ENCODE measurements at places on chromosomes 11 and 22.

- DNase-seq: no peak
Measured at GRCh38 chr11:35234460-35235156, 95.6 kb downstream of the CD44 start.

DNA sequence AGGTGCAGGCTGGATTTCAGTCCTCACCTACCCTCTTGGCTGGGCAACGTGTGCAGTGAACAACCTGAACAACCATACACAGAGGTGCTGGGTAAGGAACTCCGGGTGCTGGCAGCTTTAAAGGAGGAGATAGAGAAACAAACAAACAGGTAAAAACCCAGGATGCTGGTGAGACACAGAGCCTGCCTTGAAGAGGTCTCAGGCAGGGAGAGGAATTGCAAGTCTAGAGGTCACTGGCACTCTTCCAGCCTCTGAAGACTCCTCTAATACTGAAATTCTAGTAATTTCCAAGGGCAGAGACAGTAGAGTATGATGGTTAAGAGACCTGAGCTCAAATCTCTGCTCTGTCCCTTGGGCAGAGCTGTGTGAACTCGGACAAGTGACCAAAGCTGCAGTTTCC lies 192.5 kb downstream of the CEP164 start:
- no peak for DNase-seq

DNA sequence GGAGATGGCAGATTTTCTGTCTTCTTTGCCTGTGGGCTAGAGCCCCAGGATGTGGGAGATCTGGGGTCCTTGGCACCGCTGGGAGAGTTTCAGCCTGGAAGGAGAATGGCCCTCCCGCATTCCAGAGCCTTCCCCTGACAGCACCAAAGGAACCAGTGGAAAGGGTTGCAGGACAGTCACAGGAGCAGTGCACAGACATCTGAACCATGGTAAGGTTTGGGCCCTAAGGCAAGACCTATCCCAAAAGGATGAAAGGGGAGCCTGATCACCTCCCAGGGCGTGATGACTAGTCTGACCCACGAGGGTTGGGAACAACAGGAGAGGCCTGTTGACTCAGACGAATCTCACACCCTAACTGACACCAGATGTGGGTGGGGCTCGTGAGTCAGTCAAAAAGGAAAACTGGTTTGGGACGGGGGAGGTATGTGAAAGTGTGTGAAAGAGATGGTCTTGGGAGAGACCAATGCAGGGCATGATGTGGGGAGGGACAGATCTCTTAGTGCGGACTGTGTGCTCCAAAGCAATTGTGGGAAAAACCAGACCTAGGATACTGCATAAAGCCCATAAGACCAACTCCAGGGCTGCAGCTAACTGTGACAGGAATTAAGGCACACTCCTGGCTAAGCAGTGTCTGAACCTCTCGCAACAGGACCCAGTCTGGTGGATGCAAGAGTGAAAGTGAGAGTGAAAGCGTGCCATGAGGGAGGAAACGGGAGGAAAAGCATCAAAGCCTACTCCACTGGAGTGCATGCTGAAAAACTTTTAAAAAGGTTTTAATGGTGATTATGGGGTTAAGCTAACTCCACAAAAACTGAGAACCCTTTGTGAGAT lies 39.1 kb upstream of the GLYAT start:
- no peak for DNase-seq

GRCh38 chr11:86196913-86197312 lies 47.6 kb upstream of the EED start:
- DNase-seq: no peak

DNA sequence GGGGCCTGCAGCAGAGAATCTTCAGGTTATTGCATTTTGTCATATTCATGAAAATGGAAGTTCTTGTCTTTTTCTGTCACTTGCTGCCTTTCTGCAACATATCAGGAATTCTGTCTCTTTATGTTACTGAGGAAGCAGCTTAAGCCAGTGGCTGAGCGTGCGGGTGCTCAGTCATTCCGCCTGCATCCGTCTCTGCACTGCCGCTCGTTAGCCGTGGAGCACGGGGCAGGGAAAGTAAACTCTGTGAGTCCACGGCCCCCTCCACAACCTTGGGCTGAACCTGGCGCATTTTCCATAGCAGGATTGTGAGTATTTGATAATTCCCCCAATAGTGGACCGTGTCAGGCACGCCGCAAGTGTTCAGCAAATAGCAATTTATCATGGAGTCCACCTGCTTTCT lies 1007.7 kb downstream of the BRD1 start:
- no peak for DNase-seq

DNA sequence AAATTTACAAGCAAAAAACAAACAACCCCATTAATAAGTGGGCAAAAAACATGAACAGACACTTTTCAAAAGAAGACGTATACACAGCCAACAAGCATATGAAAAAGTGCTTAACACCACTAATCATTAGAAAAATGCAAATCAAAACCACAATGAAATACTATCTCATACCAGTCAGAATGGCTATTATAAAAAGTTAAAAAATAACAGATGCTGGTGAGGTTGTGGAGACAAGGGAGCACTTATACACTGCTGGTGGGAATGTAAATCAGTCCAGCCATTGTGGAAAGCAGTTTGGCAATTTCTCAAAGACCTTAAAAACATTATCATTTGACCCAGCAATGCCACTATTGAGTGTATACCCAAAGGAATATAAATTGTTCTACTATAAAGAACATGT lies 72.3 kb downstream of the BBOX1 start:
- no peak for DNase-seq

DNA sequence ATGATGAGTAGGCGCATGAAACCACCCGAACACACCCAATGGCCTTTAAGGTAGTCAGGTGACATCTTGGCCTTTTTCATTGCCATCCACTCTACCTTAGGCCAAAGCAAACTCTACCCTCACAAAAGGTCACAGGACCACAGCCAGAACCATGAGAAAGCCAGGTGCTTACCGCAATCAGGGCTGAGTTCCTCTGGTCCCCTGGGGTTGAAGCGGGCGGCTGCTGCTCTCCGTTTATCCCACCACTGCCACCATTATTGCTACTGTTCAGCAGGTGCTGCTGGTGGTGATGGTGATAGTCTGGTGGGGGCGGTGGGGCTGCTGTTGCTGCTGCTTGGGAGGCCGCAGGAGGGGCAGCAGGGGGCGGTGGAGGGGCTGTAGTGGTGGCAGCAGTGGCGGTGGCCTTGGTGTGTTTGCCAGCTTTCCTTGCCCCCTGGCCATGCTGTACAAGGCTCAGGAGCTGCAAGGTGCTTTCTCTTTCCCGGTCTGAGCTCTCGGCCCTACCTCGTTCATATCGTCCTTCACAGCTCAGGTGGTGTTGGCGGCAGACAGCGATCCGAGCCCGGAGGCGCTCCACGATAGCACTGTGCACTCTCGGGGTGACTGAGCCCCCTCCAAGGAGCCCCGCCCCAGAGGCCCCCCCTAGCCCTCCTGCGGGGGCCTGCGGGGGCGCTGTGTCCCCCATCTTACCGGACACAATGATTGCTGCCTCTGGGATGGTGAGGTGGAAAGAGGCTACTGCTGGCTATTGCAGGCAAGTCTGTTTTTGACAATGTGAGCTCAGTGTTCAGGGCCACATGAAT lies 1.6 kb downstream of the MAML2 start:
- DNase-seq: no peak

DNA sequence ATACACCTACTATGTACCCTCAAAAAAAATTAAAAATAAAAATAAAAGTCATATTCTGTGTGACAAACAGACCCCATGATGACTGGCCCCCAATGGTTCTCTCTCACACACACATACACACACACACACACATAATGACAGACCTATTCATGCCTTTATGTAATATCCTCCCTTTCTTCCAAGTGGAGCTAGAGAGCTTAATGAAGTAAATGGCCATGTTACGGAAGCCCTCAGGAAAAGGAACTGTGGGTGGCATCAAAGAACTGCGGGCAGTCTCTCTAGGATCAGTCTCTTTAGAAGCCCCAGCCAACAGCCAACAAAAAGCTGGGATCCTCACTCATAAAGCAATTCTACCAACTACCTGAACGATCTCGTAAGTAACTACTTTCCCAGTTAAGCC lies 125.5 kb downstream of the SIK3 start:
- DNase-seq: no peak

GRCh38 chr11:124415356-124415923 lies 9.2 kb downstream of the OR8B4 start:
- no peak for DNase-seq

DNA sequence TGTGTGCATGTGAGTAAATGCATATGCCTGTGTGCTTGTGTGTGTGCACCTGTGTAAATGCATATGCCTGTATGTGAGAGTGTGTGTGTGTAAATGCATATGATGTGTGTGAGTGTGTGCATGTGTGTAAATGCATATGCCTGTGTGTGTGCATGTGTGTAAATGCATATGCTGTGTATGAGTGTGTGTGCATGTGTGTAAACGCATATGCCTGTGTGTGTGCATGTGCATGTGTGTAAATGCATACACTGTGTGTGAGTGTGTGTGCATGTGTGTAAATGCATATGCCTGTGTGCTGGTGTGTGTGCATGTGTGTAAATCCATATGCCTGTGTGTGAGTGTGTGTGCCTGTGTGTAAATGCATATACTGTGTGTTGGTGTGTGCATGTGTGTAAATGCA lies 37.8 kb downstream of the GGTLC2 start:
- no peak for DNase-seq

GRCh38 chr11:33731723-33732531 lies 4.3 kb downstream of the CD59 start:
- no peak for DNase-seq

Measured in occipital lobe (tissue), 3 donors.